ENCODE measurements at places on chromosomes 7 and 10.

- no peak for DNase-seq
Measured at GRCh38 chr10:124944982-124945381, 3.1 kb downstream of the ZRANB1 start.

DNA sequence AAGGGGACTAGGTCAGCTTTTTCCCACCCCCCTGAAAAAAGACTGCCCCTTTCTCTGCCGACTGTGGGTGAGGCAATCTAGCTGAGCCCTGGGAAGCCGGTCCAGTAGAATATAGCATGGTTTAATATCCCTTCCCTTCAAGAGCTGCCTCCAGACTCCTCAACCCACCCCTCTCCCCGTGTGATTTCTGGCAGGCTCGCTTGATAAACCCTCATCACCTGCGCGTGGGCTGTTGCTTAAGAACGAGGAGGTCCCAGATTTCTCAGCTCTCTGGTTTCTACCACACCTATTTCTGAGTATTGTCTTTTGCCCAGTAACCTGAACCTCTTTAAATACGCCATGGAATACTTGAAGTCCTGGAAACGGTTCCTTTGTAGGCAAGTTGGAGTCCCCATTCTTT is 2.0 kb upstream of the LRRC4 start:
- DNase-seq = no peak

DNA sequence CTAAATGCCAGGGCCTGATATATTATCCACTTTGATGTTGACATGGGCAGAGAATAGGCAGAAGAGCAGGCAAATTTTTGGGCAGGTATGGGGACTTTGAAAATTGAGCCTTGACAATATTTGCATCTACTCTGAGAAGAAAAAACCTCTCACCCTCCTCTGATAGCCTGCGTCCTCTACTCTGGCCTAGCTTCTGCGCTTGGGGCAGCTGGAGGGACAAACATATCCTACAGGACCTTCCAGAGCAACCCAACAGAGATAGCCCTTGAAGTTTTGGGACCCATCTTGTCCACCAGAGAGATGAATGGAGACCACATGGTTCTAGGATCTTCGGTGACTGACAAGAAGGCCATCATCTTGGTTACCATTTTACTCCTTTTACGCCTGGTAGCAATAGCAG is at the start of gene TAS2R60:
TSS of gene TAS2R60 (plus strand) at position 301 of the 400 bp plus-strand sequence. CDS start at position 301, 0 bp downstream.
- no peak for DNase-seq

DNA sequence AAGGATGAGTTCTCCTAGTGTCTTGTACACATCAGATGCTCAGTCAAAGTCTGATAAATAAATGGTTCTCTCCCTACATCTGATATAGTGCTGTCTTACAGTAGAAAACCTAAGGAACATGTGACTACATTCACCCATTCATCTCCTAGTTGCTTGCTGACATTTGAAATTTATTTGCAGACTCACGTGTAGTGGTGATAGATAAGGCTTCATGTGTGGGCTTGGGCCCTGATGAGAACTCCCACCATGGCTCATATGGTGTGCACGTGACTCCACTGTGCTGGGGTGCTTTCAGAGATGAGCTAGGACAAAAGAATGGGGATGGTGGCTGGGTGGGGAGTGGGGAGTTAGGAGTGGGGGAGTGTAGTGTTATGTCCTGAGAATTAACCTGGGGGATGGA is 287.3 kb downstream of the RPS24 start:
- DNase-seq = no peak

DNA sequence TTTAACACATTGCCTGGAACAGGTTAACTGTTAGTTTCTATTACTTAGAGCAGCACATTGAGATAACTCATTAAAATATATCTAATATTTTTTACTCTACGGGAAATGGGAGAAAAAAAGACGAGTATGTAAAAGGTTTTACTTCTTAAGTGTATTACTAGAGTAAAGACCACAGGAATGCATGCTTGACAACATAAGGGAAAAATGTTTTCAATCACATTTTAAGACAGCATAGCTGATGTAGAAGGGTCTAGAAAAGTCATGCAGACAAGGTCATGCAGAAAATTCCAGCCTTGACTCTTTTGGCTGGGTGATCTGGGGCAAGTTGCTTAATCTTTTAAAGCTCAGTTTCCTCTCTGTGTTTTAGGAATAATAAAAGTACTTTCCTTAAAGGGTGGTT is 806.2 kb downstream of the CNTNAP2 start:
- no peak for DNase-seq

GRCh38 chr10:14102056-14102455 is 228.7 kb downstream of the FRMD4A start:
- DNase-seq = no peak

DNA sequence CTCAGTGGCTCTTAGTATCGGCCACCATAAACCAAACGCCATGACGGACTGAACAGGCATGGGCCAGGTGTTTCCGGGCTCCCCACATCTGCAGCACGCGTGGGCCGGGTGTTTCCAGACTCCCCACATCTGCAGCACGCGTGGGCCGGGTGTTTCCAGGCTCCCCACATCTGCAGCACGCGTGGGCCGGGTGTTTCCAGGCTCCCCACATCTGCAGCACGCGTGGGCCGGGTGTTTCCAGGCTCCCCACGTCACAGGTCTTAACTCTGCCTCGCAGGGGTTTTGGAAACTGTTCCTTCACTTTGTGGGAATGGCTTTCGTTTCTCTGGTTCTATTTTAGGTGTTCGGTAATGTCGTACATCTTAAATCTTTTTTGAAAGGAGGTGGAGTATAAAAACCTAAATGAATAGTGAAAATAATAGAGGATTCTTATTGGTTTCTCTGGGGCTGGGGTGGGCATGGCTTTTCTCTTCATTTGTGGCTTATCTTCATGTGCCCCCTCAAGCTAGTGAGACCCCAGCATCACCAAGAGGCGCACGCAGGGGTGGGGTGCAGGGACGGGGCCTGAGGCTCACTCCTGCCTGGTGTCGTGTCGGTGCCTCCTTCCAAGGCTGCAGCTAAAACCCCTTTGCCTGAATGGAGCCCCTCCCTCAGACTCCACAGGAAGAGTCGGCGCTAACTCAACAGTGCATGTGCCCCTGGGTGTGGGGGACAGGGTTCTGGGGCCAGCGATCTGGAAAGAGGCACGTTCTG is 126.3 kb downstream of the WDR37 start:
- DNase-seq = no peak

- DNase-seq = no peak
Measured at GRCh38 chr10:3310016-3310784, 137.6 kb upstream of the PITRM1 start.

GRCh38 chr10:76401006-76401405 is 969.6 kb downstream of the LRMDA start:
- no peak for DNase-seq

- DNase-seq = no peak
Measured at GRCh38 chr7:1850111-1850975, 180.3 kb downstream of the ELFN1 start.

GRCh38 chr10:124285587-124286527 is 132.9 kb downstream of the OAT start:
- no peak for DNase-seq

DNA sequence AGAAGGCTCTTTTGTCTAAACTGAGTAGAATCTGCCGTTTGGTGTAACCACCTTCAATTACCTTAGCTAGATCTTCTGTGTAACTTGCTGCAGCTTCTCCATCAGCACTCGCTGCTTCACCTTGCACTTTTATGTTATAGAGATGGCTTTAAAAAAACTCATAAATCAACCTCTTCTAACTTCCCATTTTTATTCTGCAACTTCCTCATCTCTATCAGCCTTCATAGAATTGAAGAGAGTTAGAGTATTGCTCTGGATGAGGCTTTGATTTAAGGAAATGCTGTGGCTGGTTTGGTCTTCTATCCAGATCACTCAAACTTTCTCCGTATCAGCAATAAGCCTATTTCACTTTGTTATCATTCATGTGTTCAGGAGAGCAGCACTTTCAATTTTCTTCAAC is 1131.9 kb upstream of the CELF2 start:
- DNase-seq = no peak

DNA sequence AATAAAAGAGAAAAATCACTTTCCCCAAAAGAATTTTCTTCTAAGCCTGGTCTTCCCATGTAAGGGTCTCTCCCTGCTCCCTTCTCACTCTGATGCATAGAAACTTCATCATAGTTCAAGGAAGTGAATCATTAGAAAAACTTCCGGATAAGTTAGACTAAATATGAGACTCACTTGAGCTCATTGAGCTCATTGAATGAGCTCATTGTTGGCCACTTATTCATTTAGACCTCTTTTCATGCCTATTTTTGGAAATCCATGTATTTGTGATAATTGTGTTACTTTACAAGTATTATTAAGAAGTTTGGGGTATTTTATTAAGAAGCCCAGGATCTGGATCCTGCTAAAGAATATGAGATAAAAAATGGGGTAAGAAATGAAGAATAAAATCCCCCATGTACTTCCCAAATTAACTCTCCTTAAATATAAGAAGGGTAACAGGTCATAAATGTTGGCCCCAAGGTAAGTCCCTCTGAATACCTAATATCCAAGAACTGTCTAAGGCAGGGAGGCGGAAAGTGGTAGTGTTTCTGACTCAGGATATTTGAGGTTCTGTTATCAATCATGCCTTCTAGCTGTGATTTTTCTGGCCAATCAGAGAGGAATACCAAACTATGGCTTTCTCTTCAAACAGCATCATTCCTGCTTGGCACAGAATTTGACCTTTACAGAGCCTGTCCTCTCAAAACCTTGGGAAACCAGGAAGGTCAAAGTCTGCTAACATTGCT is 236.5 kb upstream of the PTN start:
- no peak for DNase-seq

GRCh38 chr10:74558403-74558802 is 268.0 kb upstream of the KAT6B start:
- no peak for DNase-seq

- DNase-seq = no peak
Measured at GRCh38 chr7:28547115-28547514, 134.8 kb downstream of the CREB5 start.

GRCh38 chr7:150936018-150936417 is 42.1 kb downstream of the KCNH2 start:
- DNase-seq = no peak

DNA sequence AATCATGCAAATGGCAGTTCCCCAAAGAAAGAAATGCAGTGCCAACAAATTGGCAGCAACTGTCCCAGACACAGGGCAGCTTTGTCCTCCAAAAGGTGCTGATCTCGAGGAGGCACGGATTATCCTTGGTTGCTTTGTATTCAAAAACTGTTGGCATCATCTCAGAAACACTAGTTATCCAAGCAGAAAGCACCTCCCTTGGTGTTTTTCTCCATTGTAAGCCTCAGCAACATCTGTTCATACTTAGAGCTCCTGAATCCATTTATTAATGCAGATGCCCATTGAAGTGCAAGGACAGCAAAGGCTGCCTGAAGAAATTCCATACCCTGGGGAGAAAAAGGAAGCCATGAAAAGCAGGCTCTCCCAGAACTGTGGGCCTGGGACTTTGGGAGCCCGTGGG is 1.1 kb upstream of the NPS start:
- DNase-seq = no peak

DNA sequence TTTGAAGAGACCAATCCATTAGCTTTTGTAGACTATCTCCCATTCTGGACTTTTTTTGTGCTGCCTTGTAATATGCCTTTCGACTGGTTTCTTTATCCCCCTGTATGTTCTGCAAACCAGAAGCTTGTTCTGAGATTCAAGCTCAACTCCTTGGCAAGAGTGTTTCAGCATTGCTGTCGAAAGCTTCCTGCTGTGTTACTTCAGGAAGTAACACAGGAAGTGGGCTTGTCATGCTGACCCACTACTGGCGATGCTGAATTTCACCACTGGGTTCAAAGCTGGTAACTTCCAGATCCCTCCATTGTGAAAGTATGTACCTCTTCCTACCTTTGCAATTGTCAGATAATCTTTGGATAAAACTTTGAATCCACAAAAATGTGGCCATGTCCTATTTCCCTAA is 57.9 kb upstream of the INSYN2A start:
- DNase-seq = no peak

- DNase-seq = no peak
Measured at GRCh38 chr7:128427289-128427891, 17.6 kb upstream of the IMPDH1 start.

DNA sequence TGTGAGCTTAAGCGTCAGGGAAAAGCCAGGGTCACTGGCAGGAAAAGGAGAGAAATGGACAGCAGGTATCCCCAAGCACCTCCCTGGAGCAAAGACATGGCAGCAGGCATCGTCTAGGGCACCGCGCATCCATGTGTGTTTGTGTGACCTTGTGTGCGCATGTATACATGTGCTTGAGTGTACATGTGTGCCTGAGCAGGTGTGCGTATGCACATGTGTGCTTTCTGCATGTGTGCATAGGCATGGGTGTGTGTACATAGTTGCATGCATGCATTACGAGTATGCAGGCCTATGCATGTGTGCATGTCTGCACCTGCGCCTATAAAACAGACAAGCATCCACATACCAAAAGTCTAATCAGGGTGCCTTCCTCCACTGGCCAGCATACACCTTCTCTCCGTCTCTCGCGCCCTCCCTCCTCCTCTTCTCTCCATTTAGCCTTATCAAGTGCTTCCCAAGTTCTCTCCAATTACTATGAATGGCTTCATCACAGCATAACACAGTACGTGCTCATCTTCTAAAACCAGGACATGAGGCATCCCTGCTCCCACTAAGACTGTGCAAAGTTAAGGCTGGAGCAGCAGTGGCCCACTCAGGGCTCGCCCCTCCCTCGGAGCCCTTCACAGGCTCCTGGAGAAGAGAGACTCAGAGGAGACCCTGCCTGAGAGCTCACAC is 30.6 kb downstream of the RASGEF1A start:
- DNase-seq = no peak

- no peak for DNase-seq
Measured at GRCh38 chr7:101200862-101201599, at the start of gene MOGAT3. Gene MOGAT3, minus strand, starts transcription at chr7:101201036. Its CDS starts 182 bp downstream, at chr7:101200854.

All from stimulated activated effector memory CD8-positive, alpha-beta T cell treated with anti-CD3 and anti-CD28 coated beads, Interleukin-12 subunit alpha, Interleukin-12 subunit beta, amount 100 ng/mL, for 72 hours (primary cell).